ENCODE measurements at places on chromosomes 11 and 22.

- no peak for DNase-seq
These were observed 415.9 kb downstream of the METTL15 start for GRCh38 chr11:28524098-28524497.

DNA sequence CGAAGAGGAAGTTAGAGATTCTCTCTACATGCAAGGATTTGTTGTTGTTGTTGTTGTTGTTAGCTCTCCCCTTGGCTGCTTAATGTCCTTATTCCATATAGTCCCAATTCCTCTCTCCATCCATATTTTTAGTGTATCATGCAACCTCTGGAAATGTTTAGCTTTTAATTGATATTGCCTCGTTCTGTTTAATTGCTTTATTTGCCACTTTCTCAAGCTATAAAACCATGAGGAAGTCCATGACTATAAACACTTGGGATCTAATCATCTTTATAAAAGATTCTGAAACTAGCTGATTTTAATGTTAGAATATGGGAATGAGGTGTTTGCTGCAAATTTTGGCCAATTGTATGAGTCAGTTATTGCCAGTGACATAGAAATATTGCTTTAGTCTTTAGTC is 5.5 kb upstream of the OR9G1 start:
- no peak for DNase-seq

GRCh38 chr11:129853518-129854231 is 38.0 kb downstream of the TMEM45B start:
- peak; percentile 19 for DNase-seq

GRCh38 chr11:64316672-64317324 is 561 bp downstream of the TRMT112 start:
- no peak for DNase-seq

- no peak for DNase-seq
These were observed 5.3 kb upstream of the BRSK2 start for GRCh38 chr11:1384199-1384970.

- DNase-seq, result no peak
These were observed 50.2 kb downstream of the C22orf31 start for GRCh38 chr22:29011240-29012100.

GRCh38 chr11:66743271-66743968 is 14.4 kb upstream of the SPTBN2 start:
- no peak for DNase-seq
